Right renal cortex interstitium (tissue), 3 donors: ENCODE measurements at places on chromosomes 2 and 18. TPM values are rescaled to one million over a fixed set of nuclear protein-coding genes. Genes with fewer than 3 reads are reported as not detected.
A peak's percentile ranks its signal among the peaks of the same experiment; 100 is the strongest.

Gene PLEKHB2
- polyA plus RNA-seq: 100.0 TPM

Gene STAT4
- 11.7 TPM for polyA plus RNA-seq

Gene CNTNAP5
- not detected for polyA plus RNA-seq

Gene SLC5A7
- polyA plus RNA-seq: 0.64 TPM

Gene REG3A
- not detected for polyA plus RNA-seq

Gene CHMP3
- polyA plus RNA-seq: 158 TPM

Gene RUFY4
- 0.08 TPM for polyA plus RNA-seq

Gene RABL2A
- polyA plus RNA-seq: 34.0 TPM

Gene PARD3B
- polyA plus RNA-seq: 41.4 TPM

DNA sequence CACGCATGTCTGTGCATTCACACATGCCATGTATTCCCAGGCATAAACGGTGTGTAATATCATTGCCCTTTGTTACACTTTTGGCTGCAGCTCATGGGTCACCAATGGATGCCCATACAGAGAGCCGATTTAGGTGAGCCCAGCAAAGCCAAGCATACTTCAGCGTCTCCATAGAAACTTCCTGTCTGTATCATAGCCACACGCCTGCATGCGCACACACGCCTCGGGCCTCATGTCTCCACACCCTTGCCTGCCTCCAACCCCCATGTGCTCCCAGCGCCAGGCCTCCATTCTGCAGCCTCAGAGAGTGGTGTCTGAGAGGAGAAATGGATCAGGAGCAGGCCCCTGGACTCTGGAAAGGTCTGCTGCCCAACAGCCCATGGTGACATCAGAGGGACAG lies 33.5 kb upstream of the SELENOI start:
- no peak for DNase-seq

- DNase-seq: no peak
Observed at GRCh38 chr2:88656690-88657089, 29.4 kb upstream of the EIF2AK3 start.

GRCh38 chr2:24635181-24635580 lies 144.1 kb downstream of the NCOA1 start:
- no peak for DNase-seq

DNA sequence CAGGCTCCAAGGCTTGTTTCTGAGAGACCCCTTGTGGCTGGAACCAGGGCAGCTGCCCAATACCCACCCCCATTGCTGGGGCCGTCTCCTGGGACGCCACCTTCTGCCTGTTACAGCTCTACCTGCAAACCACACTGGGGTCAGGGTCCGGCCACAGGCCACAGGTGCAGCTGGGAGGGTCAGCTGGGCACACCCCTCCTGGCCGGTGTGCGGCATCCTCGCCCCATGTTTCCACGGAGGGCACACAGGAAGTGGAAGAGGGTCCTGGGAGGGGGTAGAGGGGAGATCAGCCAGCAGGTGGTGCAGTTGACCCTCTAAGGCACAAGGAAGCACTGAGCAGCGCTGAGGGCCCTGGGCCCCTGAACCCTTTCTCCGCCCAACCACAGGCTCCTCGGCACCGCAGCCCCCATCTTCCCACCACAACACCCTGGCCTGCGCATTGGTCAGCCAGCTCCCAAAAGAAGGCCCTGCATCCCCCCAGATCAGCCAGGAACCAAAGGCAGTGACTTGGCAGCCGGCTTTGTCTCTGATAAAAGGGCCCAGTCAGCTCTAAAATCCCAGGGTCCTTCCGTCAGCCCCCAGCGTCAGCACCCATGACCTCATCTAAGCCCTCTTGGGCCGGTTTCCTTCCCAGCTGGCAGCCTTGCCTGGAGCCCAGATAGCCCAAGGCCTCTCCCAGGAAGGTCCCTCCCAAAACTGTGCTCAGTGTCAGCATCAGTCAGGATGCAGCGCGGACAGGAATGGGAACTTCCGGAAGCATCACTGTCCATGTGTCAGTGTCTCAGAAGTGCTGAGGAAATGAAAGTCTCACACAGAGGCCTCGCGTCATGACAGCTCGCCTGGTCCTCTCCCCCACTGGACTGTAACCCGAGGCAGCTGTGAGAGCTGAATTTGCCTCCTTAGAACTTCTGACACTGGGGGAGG lies 1.7 kb downstream of the ERFE start:
- DNase-seq: no peak

DNA sequence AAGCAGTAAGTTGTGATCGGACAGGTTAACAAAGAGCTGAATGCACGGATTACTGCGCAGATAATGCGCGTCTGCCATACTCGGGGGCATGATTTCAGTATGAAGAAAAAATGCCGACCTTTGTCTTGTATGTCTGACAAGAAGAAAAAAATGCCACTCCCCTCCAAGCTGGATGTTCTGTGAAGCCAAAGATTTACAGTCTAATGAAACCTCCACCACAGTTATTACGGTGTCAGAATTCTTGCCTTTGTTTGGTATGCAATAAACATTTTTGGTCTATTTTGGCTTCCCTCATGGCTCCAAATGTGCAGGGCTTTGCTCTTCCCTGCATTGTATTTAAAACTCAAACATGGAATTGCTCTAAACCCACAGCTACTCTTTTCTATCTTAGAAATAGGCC lies 72.2 kb upstream of the THUMPD2 start:
- no peak for DNase-seq

DNA sequence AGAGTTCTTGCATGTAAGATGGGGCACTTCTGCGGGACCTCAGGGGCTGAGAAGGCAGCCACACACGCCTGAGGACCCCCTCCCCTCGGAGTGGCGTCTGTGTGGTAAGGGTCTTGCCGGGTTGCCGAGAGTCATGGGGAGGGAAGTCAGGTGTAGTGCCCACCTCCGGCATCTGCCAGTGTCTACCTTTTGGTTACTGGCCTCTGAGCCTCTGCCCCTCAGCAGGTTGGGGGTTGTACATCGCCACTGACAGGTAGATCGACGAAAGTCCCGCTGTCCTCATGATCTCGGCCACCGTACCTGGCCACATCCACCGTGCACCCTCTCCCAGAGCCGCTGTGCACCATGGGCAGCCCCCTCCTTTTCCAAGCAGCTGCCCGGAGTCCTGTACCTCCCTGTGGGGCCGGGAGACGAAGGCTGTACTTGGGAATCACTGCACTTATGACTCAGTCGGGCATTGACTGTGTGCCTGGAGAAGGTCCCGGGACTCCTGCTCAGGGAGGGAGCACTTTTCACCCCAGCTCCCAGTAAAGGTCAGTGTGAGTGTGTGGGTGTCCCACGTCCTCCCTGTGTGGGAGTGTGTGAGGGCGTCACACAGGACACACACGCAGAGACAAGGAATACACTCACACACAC lies 332.4 kb upstream of the MYT1L start:
- DNase-seq: no peak

DNA sequence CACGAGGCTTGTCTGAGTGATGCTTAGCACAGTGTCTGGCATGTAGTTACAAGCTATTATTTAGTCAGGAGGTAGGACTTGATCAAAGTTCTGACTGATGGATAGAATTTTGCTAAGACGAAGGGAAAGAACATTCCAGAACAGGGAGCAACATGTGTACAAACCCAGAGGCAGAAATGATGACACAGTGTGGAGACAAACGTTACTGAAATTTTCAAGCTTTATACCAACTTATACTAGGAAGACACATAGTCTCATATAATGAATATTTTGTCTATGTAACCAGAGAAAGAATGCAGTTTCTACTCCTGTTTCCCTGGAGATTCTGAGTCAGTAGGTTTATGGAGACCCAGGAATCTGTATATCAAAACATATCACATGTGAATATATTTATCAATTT lies 123.4 kb downstream of the FAM124B start:
- DNase-seq: no peak

GRCh38 chr2:40123326-40123725 lies 328.6 kb downstream of the SLC8A1 start:
- no peak for DNase-seq

GRCh38 chr2:131105950-131106801 lies 1.0 kb downstream of the PLEKHB2 start:
- no peak for DNase-seq

GRCh38 chr2:230124757-230125431 lies 56.2 kb upstream of the SLC16A14 start:
- DNase-seq: no peak

DNA sequence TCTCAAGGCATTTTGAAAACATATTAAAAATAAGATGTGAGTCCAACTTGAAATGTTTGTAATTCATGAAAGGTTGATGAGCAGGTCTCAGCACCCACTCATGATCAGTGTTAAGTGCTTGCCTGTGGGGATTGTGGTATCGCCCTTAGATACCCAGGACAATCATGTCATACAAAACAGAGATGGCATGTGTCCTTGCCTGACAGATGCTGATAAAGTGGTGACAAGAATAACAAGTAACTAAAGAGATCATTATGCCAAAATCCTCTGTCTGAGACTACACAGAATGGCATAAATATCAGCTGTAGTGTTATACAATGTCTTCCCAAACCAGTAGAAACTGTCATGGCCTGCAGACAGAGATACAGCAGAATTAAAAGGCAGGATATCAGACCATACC lies 930.3 kb downstream of the SUCLG1 start:
- DNase-seq: no peak

DNA sequence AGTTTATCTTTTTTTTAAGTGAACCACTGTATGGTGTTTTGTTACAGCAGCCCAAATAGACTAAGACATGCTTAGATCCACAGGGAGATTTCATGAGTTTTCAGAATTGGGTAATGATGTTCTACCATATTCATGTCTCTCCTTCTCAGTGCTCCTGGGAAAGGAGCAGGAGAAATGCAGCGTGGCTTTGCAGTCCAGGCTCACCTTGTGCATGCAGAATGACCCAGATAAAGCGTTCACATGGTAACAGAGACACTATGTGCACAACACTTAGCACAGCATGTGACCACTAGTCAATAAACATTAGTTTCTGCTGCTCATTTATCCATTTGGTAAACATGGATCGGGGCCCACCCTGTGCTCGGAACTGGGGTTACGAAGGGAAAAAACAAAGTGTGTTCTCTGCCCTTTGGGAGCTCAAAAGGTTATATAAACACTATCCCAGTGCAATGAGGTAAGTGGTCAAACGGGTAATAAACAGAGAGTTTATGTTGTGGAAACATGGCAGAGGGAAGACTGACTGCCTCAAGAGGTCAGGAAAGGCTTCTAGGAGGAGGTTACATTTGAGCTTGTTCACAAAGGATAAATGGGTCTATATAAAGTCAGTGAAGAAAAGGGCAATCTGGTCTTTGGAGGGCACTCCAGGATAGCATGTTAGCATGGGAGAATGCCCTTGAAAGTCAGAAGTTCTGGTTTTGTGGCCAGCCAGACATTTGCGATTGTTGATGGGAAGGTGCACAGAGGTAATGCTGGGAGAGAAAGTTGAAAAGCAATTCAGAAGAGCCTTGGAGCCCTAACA lies 299.2 kb downstream of the TDRD15 start:
- DNase-seq: no peak

- DNase-seq: no peak
Observed at GRCh38 chr2:47917276-47917961, 11.1 kb upstream of the FBXO11 start.

GRCh38 chr2:24929230-24929629 lies 9.2 kb upstream of the ADCY3 start:
- DNase-seq: no peak

DNA sequence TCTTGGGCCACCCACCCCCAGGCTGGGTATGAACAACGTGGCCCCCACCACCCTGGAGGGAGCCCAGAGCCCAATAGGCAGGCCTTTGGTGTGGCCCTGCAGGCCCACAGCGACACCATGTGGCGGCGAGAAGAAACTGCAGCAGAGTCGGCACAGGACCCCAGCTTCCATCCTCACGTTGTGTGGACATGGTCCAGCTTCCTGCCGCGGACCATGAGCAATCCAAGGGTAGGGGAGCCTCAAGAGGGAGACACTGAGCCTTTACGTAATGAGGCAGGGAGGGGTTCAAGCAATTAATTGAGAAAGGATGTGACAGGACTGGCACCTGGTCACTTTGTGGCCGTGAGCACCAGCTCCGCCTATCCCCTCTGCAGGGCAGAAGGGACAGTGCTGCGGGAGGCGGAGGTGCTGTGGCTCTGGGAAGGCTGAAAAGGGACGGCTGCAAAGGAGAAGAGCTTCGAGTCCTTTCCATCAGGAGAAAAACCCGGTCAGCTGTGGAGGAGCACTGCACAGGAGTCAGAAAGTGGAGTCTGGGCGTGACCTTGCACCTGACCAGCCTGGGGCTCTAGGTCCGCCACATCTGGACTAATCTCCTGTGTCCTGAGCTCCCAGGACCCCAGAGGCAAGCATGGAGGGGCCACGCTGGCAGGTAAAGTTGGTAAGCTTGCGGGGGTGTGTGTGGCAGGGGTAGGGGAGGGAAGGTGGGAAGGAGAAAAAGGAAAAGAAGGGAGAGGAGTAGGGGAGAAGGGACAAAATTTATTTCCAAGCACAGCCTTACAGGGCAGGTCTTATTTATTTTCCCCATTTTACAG lies 44.9 kb downstream of the TMEM37 start:
- DNase-seq: peak; percentile 56

GRCh38 chr2:188369365-188369764 lies 77.7 kb downstream of the GULP1 start:
- no peak for DNase-seq

DNA sequence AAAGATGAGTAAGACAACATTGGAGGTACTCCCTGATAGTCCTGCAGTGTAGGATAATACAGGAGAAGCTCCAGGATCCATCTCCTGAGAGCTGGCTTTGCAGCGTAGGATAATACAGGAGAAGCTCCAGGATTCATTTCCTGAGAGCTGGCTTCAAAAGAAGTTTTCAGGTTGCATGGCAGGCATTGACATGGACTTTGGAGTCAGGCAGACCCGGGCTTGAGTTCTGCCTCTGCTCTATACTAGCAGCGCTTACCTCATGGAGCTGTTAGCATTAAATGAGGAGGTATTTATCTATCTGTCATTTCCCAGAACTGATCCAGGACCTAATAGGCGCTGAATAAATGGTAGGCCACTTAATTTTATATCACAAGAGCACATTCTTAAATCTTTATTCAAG lies 97.8 kb downstream of the FMNL2 start:
- DNase-seq: no peak
